ENCODE measurements at places on chromosomes 6 and 20.

GRCh38 chr6:35082046-35082732 lies 59.0 kb downstream of the TCP11 start:
- no peak for DNase-seq

GRCh38 chr6:25497383-25498040 lies 154.5 kb upstream of the SCGN start:
- DNase-seq = no peak

DNA sequence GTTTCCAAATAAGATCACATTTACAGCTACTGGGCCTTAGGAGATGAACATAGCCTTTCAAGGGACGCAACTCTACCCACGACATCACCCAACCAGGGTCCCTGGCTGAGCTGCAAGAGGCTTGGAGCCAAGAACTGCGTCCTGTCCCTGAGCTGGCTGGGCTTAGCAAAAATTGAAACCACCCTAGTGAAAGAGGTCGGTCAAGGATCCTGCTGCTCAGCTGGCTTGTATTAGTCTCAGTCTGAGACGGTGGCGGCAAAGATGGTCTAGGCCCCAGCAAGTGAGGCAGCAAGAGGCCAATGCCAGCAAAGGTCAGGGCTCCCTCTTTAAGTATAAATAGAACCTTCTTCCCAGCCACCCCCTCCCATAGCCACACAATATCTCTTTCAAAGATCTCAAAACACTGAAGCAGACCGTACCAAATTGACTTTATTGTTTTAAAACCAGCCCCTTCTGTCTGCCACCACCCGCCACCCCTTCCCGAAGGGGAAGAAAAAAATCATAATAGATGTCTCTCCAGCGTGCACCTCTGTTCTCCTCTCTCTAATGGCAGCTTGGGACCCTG lies 140.5 kb downstream of the EYA2 start:
- no peak for DNase-seq

GRCh38 chr20:63060057-63060991 lies 53.6 kb upstream of the BHLHE23 start:
- DNase-seq = no peak

- DNase-seq = no peak
These were observed 193.0 kb downstream of the ERMARD start for GRCh38 chr6:169944415-169944814.

- DNase-seq = no peak
These were observed 75.2 kb downstream of the WDR27 start for GRCh38 chr6:169626649-169627048.

- no peak for DNase-seq
These were observed 146.5 kb downstream of the ZDHHC14 start for GRCh38 chr6:157527471-157527907.

GRCh38 chr6:139825935-139826374 lies 451.5 kb upstream of the CITED2 start:
- no peak for DNase-seq

DNA sequence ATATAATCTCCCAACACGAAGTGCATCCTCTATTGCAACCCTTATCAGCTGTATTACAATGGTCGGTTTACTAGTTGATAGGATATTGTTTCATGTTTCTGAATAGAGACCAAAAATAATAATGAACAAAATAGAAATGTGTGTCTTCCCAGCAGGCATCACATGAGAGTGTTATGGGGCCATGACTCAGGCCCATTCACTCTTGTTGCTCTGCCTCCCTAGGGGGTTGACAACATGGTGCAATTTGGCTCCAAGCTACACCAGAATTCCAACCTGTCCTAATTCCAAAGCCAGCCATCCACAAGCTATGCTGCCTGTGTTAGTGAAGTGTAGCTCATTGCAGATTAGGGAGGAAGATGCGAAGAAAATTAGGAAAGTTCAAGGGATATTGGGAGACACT lies 13.1 kb upstream of the SAYSD1 start:
- DNase-seq = no peak

- DNase-seq = no peak
These were observed 177.8 kb downstream of the OGFRL1 start for GRCh38 chr6:71466362-71466761.

DNA sequence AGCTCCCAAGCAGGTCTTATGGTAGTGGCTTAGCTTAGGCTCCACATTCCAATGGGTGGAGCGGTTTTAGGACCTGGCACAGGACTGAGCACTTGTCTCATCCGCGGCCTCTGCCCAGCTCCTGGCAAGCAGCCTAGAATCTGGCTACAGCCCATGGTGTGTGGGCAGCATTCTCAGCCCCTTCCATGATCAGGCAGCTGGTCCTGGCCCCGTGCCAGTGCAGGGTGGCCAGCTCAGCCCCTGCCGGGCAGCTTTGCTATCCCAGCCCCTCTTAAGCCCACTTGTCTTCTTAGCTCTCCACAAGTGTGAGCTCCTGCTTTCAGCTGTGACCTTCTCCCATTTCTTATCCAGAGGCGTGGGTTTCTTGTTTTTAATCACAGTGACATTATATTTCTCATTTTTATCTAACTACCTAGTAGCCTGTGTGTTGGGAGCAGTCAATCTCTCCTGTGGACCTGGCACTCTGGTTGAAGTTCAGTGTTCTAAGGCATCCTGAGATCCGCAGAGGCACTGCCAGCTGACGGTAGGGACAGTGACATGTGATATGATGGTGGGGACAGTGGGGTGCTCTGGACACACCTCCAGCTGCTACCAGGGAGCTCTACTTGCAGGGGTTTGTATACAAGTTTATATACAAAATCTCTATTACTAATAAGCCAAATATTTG lies 119.9 kb upstream of the PRND start:
- DNase-seq = no peak

GRCh38 chr6:37959061-37959460 lies 139.5 kb downstream of the ZFAND3 start:
- no peak for DNase-seq

DNA sequence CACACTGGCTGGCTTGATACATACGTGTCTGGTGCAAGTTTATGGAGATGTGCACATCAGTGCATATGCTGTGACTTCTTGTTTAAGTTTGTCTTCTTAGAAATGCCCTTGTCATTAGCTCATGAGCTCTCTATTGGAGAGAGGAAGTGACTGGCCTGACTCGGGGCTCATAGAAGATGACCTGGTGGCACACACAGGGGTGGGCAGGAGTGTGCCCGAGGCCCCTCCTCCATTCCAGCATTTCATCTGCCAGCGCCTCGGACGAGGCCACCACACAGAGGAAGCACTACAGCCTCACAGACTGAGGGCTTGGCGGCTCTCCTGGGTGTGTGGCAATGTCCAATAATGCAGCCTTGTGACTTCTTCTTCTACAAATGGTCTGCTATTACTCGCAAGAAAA lies 109.7 kb downstream of the FAM120B start:
- no peak for DNase-seq

GRCh38 chr6:128425856-128426255 lies 94.5 kb downstream of the PTPRK start:
- no peak for DNase-seq

- peak; percentile 7 for DNase-seq
These were observed 14.9 kb upstream of the MATN4 start for GRCh38 chr20:45322952-45323383.

GRCh38 chr6:134035823-134036296 lies 16.6 kb downstream of the SLC2A12 start:
- peak; percentile 97 for DNase-seq

GRCh38 chr6:157019733-157020132 lies 242.6 kb downstream of the ARID1B start:
- no peak for DNase-seq

GRCh38 chr6:36791085-36791484 lies 48.2 kb downstream of the CPNE5 start:
- DNase-seq = no peak

DNA sequence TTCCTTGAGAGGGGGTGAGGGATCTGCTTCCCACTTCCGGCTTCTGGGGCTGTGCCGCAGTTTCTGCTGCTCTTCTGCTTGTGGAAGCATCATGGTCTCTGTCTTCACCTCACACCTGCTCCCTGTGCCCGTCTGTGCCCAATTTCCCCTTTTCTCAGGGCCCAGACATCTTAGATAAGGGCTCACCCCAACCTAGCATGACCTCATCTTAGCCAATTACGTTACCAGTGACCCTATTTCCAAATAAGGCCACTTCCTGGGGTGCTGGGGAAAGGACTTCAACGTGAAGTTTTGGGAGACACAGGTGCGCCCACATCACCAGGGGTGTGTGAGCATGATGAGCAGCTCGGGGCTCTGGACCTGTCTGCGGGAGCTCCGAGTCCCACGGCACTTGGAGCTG lies 20.7 kb upstream of the RBBP8NL start:
- DNase-seq = no peak

DNA sequence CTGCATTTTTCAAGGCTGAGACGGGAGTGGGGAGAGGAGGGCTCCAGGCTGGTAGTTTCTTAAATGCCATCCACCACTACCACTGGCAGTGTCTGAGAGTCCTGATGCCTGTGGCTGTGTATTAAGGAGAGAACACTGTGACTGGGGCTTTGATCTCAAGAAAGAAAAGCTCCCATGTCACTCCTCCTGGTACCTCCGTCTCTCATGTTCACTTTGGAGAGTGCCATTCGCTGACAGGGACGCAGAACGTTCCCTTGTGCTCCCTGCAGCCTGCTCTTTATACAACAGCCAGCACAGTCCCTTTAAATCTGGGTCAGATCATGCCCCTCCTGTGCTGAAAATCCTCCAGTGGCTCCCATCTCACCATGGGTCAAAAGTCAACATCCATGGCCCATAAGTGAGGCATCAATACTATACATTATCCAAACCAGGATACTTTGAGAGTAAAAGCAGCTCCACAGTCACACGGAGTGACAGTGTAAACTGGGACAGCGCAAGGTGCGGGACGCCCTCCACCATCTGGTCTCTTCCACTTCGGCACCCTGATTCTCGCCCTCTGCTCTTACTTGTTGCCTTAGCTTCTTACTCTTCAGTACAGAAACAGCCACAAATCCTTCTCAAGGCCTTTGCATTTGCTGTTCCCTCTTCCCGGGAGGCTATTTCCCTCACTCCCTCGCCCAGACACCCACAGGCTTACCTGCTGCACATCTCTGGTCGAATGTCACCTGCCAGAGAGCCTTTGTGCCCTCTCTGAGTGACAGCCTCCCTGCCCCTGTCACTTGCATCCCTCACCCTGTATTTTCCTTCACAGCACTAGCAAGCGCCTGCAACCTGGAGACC lies 20.0 kb downstream of the PDYN start:
- no peak for DNase-seq

DNA sequence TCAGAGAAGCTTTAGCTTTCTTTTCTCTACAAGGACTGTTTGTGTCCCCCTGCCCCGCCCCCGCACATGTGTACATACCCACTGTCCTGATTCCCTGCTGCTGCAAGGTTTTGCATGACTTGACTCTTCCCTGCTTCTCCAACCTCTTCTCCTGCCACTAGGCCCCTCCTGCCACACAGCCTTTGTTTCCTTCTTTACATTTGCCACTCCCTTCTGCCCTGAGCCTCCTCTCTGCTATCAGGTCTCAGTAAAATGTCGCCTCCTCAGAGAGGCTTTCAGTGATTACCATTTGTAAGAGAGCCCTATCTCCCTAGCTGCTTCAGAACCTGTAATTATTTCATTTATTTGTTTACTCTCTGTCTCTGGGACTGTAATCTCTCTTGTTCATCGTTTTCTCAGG lies 56.4 kb upstream of the VSTM2L start:
- DNase-seq = peak; percentile 98

DNA sequence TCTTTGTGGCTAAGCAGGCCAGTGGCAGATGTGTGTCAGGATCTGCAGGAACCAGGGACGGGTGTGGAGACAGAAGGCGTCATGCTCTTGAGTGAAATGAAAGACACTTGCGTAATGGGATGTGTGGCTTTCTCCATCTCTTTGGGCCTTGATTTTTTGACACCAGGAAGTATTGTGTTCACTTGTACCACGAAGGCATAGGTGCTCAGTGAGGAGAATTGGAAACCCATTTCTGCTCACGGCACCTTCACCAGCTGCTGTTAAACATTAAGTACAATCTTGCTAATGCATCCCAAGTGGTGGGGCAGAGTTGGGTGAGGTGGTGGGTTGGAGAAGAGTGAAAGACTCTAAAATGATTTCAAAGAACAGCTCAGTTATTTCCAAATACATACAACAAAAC lies 30.0 kb downstream of the GJA10 start:
- no peak for DNase-seq

GRCh38 chr6:42453654-42454427 lies 2.1 kb upstream of the TRERF1 start:
- DNase-seq = peak; percentile 67

GRCh38 chr6:45212976-45213375 lies 115.2 kb upstream of the RUNX2 start:
- DNase-seq = no peak

GRCh38 chr6:71107911-71108420 lies 151.1 kb upstream of the B3GAT2 start:
- DNase-seq = peak; percentile 51

DNA sequence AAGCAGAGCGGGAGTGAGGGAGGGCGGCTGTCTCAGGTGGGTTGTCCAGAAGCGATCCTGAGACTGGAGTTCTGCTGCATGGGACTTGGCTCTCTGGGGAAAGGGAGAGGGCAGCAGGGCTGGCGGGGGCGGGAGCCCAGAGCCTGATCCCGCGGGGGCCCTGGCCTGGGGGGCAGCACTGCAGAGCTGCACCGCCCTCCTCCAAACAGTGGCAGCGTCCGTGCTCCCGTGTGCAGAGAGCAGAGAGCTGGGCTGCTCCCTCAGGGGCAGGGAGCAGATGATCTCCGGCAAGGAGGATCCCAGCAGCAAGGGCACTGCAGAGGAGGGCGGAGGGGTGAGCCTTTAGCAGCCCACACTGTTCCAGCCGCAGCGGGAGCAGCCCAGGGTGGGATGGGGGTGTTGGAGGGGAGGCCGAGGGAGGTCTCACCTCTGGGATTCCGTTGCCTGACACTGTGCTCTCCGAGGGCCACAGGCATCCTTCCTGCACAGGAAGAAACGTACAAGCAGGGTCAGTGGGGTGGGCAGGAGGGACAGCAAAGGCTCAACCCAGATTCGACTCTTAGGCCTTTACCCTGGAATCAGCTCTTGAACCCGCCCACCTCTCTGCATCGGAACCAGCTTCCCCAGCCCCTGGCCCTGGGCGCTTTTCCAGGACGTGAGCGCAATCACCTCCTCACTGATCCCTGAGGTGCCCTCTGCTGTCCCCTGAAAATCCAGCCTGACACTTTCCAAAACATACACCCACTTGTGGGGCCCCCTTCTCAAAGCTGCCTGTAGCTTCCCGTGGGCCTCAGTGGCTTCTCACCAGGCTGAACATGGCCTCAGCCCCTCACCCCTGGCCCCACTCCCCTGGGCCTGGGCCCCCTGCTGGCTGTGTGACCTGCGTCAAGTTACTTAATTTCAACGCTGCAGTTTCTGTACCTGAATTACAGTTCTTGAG lies 32.6 kb upstream of the ZBP1 start:
- DNase-seq = no peak
